ENCODE measurements at places on chromosomes 6 and 20.

- no peak for DNase-seq
- H3K36me3 ChIP-seq, result peaks cover 9% of the 10 kb centered on the region
- H3K27me3 ChIP-seq, result no peaks in the 10 kb centered on the region
Measured at GRCh38 chr6:156909212-156910010, 132.2 kb downstream of the ARID1B start.

- H3K4me3 ChIP-seq, result no peak overlapping the region
- no peak overlapping the region for H3K27ac ChIP-seq
- H3K27me3 ChIP-seq, result no peaks in the 10 kb centered on the region
- no peaks in the 10 kb centered on the region for H3K4me1 ChIP-seq
- no peak for DNase-seq
Measured at GRCh38 chr20:36183155-36183944, 28.8 kb downstream of the EPB41L1 start.

GRCh38 chr6:143363299-143363698 is 87.2 kb downstream of the ADAT2 start:
- H3K36me3 ChIP-seq, result no peaks in the 10 kb centered on the region
- H3K4me3 ChIP-seq, result no peak overlapping the region
- no peaks in the 10 kb centered on the region for H3K27me3 ChIP-seq
- H3K27ac ChIP-seq, result no peak overlapping the region
- H3K4me1 ChIP-seq, result peaks cover 1% of the 10 kb centered on the region

DNA sequence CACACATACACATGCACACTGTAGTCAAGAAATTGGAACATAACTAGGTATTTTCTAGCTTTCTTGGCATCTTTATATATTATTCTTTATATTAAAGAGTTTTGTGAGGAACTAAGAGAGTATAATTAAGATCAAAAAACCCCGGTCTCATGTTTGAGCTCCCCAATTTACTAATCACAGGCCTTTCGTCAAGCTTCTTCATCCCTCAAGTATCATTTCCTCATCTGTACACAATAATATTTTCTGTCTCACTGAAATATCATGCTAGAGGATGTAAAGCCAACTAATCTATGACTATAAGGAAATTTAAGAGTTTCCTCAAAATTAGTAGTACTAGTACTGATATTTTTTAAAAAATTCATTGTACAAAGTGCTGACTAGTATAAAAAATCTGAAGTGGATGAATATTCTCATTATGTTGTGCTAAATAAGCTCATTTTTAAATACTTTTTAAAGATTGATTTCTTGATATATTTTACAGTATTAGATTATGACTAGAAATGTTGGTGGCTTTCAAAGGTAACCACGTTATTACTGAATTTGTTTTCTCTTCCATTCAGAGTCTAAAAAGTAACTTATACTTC is 28.0 kb downstream of the PEX3 start:
- peaks cover 38% of the 10 kb centered on the region for H3K36me3 ChIP-seq
- no peaks in the 10 kb centered on the region for H3K27me3 ChIP-seq
- H3K4me1 ChIP-seq, result no peaks in the 10 kb centered on the region
- no peak overlapping the region for H3K27ac ChIP-seq

DNA sequence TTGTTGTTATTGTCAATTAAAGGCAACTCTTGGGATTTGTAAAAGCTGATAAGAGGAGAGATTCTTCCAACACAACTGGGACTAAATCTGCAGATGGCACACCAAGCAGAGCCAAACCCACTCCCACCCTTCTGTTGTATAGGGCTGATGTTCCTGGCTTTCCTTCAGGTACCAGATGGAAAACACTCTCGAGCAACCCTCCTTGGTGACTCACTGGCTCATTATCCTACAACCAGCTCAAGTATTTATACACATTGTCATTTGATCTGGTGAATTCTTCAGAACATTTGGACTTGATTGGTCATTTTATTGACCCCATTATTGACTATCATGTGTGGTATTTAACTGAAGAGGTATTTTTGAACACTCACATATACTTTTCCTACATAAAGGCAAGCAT is 190.3 kb upstream of the PCSK2 start:
- H3K27me3 ChIP-seq, result peaks cover 18% of the 10 kb centered on the region
- no peaks in the 10 kb centered on the region for H3K4me1 ChIP-seq

- H3K4me1 ChIP-seq, result no peaks in the 10 kb centered on the region
- peaks cover 1% of the 10 kb centered on the region for H3K36me3 ChIP-seq
- H3K4me3 ChIP-seq, result no peak overlapping the region
- peaks cover under 1% of the 10 kb centered on the region for H3K27me3 ChIP-seq
- no peak overlapping the region for H3K27ac ChIP-seq
- no peak for DNase-seq
Measured at GRCh38 chr6:37392821-37393220, 39.0 kb downstream of the RNF8 start.

GRCh38 chr6:28490205-28490890 is 25.2 kb downstream of the GPX6 start:
- H3K27ac ChIP-seq, result peak overlapping the region; percentile 92
- peaks cover 2% of the 10 kb centered on the region for H3K36me3 ChIP-seq
- peaks cover 29% of the 10 kb centered on the region for H3K4me1 ChIP-seq
- no peaks in the 10 kb centered on the region for H3K27me3 ChIP-seq

All from mesothelial cell of epicardium (in vitro differentiated cells).